HCT116 (cell line): ENCODE measurements at places on chromosomes 3 and 15. TPM values are rescaled to one million over a fixed set of nuclear protein-coding genes. Genes with fewer than 3 reads are reported as not detected.

The THRB gene
- 2.5 TPM for total RNA-seq

The MUC13 gene
- total RNA-seq, result 0.44 TPM

The AQR gene
- 30.7 TPM for total RNA-seq

The SOX2 gene
- total RNA-seq, result 0.15 TPM

The SAMD7 gene
- total RNA-seq, result not detected

- no peak overlapping the region for H3K27ac ChIP-seq
- DNase-seq, result no peak
- H3K4me3 ChIP-seq, result no peak overlapping the region
- no peaks in the 10 kb centered on the region for H3K27me3 ChIP-seq
Measured at GRCh38 chr3:36192901-36193300, 187.4 kb upstream of the STAC start.

- 0 out of 2 replicates have a peak, but pooled peaks cover 7% of the 10 kb centered on the region for H3K27me3 ChIP-seq
- H3K27ac ChIP-seq, result no peak overlapping the region
Measured at GRCh38 chr3:156433138-156433537, 121.8 kb downstream of the SSR3 start.

- no peaks in the 10 kb centered on the region for H3K27me3 ChIP-seq
- no peak overlapping the region for H3K4me3 ChIP-seq
- H3K4me1 ChIP-seq, result peaks cover 12% of the 10 kb centered on the region
Measured at GRCh38 chr3:172673210-172673679, 37.6 kb downstream of the NCEH1 start.

- H3K4me1 ChIP-seq, result no peaks in the 10 kb centered on the region
- no peaks in the 10 kb centered on the region for H3K36me3 ChIP-seq
- no peak for DNase-seq
- no peak overlapping the region for H3K27ac ChIP-seq
- peaks cover 12% of the 10 kb centered on the region for H3K27me3 ChIP-seq
- no peak overlapping the region for H3K4me3 ChIP-seq
Measured at GRCh38 chr3:66825375-66825774, 172.7 kb upstream of the KBTBD8 start.

DNA sequence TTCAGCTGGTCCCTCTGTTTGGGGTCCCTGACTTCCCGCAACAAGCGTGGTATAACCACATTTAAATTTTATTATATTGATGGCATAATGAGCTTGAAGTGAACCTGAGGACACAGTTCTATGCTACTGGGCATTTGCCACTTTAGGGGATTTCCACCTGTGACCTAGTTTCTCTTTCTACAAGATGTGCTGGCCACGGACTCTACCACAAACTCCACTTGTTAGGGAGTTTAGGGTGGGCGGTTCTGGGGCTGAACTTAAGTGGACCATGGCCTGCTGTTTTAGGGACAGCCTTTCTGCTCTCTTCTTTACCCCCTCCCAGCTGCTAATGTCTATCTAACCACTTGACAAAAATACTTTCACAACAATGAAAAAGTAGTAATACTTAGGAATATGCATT, 1199.1 kb downstream of the SI start:
- H3K4me3 ChIP-seq, result no peak overlapping the region
- no peaks in the 10 kb centered on the region for H3K27me3 ChIP-seq
- no peaks in the 10 kb centered on the region for H3K36me3 ChIP-seq
- no peak overlapping the region for H3K27ac ChIP-seq

DNA sequence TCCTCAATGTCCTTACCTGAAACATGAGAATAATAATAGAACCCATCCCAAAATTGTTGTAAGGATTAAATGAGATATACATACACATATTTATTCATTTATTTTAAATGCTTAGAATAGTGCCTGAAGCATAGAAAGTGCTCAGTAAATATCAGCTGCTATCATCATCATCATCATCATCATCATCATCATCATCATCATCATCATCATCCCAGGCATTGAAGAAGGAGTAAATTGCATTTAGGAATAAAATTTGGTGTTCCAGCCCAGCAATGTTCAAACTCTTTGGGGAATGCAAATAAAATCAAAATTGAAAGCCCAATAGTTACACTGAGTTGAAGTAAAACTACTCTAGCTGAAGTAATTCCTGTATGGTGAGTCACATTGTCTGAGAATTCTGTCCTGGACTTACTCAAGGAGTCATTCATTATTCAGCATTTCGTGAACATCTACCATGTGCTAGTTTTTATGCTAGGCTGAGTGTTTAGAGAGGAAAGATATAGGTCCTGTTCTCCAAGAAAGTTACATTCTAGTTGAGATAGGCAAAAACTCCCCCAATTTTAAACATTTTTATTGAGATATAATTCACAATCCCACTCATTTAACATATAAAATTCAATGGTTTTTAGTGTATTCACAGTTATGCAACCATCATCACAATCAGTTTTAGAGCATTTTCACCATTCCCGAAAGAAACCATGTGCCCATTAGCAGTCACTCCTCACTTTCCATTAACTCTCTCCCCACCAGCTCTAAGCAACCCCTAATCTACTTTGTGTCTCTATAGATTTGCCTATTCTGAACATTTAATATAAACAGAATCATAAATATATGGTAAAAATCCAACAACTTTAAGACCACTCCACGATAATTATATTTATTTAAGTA, 107.2 kb downstream of the FRMD5 start:
- H3K27ac ChIP-seq, result no peak overlapping the region; the same call in 1 of the 2 replicates
- H3K4me1 ChIP-seq, result peaks cover 53% of the 10 kb centered on the region
- DNase-seq, result peak; percentile 33
- H3K36me3 ChIP-seq, result no peaks in the 10 kb centered on the region
- H3K27me3 ChIP-seq, result no peaks in the 10 kb centered on the region
- no peak overlapping the region for H3K4me3 ChIP-seq

- DNase-seq, result no peak
- H3K27me3 ChIP-seq, result no peaks in the 10 kb centered on the region
- H3K4me3 ChIP-seq, result peak overlapping the region; percentile 63
- H3K4me1 ChIP-seq, result peaks cover 52% of the 10 kb centered on the region
- H3K36me3 ChIP-seq, result no peaks in the 10 kb centered on the region
Measured at GRCh38 chr15:41494190-41494921, 682 bp downstream of the ITPKA start.

DNA sequence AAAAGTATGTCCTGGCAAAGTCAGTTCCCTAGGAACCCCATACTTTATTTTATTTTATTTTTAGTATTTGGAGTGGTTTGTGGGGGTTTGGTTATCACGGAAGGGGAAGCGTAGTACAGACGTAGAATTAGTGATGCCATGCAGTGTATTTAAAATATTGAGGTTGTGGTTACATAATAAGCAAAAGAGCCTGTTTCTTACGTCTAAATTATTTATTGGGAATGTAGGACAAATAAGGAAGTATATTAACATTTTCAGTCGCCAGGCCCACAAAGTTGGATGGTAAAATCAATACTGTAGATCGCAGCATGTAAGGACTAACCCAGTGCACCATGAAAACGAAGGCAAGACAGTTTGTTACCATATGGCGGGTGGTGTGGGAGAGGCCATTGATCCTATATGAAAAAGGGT, 558 bp downstream of the DTWD1 start:
- no peak for DNase-seq
- no peaks in the 10 kb centered on the region for H3K27me3 ChIP-seq
- H3K36me3 ChIP-seq, result peaks cover 28% of the 10 kb centered on the region
- H3K4me3 ChIP-seq, result peak overlapping the region; percentile 63

DNA sequence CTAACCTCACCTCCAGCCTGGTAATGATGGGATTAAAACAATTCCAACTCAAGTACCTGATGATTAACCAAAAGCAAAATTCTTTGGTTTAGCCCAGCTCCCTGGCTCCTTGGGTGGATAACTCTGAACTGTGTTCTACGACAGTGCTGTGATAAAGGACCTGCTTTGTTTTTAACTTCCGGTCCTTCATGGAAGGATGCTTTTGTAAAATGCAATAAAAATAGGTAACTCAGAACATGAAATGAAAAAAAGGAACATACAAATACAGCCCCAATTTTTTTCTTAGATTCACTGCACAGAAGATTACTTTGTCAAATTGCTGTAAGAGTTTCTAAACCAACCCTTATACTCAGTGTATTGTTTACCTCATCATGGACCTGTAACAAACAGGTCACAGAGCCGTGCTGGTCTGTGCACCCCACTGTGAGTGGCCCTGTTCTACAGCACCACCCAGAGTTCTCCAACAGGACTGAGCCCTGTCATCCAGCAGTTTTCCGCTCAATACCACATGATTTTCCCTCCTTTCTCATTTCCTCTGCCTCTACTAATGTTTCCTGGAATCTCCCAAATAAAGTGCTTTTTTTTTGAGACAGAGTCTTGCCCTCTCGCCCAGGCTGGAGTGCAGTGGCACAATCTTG, 4.9 kb upstream of the PCYT1A start:
- no peaks in the 10 kb centered on the region for H3K36me3 ChIP-seq
- no peaks in the 10 kb centered on the region for H3K27me3 ChIP-seq
- no peak overlapping the region for H3K27ac ChIP-seq
- no peak overlapping the region for H3K4me3 ChIP-seq

DNA sequence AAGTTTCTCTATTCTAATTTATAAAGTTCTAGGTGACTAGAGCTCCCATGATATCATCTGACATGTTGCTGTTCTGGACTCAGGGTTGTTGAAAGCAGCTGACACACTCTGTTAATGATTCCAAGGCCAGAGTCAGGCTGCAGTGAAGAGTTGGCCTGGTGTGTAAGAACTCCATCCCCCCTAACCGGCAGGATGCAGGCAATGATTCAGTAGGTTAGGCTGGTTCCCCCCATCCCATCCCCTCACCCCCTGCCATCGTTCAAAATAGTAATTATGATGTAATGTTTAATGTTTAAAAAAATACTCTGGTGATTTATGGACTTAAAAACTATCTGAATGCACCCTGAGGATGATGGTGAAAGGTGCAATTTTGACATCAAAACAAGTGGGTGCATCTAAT, 4.6 kb upstream of the TRIM71 start:
- no peak overlapping the region for H3K4me3 ChIP-seq
- no peak for DNase-seq
- H3K36me3 ChIP-seq, result no peaks in the 10 kb centered on the region
- no peaks in the 10 kb centered on the region for H3K4me1 ChIP-seq

GRCh38 chr3:12308517-12308916, 19.6 kb downstream of the PPARG start:
- H3K27me3 ChIP-seq, result no peaks in the 10 kb centered on the region
- H3K27ac ChIP-seq, result peak overlapping the region; percentile 82; the same call in 1 of the 2 replicates
- peak overlapping the region; percentile 30 for H3K4me3 ChIP-seq
- H3K36me3 ChIP-seq, result no peaks in the 10 kb centered on the region

DNA sequence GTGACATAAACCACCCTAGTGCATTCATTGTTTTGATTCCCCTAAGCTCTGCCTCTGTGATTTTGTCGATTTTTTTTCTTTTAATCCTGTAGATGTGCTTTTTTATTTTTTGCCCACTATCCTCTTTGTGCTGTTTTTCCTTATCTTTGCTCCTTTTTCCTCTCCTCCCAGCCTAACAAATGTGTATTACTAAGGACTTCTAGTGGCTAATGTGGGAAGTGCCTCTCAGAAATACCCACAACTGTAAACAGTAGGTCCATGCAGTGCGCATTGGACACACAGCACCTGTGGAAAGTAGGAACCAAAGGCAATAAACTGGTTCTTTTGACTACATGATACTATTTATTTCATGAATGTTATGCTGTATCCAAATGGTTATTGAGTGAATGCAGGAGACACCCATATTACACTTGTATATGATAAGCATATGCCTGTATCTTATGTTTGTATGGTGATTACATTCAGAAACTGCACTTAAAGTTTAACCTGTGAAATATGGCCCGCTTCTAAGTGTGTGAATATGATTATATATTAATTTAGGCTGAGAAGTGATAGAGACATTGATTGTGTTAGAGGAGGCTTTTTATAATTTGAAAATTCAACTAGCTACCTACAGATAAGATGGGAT, 147.8 kb downstream of the PLCL2 start:
- H3K4me3 ChIP-seq, result no peak overlapping the region
- no peaks in the 10 kb centered on the region for H3K4me1 ChIP-seq
- H3K36me3 ChIP-seq, result no peaks in the 10 kb centered on the region
- H3K27ac ChIP-seq, result no peak overlapping the region
- no peaks in the 10 kb centered on the region for H3K27me3 ChIP-seq

GRCh38 chr15:25250906-25251622, 187.8 kb downstream of the UBE3A start:
- H3K4me3 ChIP-seq, result no peak overlapping the region
- no peaks in the 10 kb centered on the region for H3K4me1 ChIP-seq
- no peaks in the 10 kb centered on the region for H3K27me3 ChIP-seq
- H3K27ac ChIP-seq, result no peak overlapping the region

GRCh38 chr3:29747991-29748390, 467.1 kb downstream of the RBMS3 start:
- H3K4me3 ChIP-seq, result no peak overlapping the region
- H3K36me3 ChIP-seq, result no peaks in the 10 kb centered on the region
- no peak overlapping the region for H3K27ac ChIP-seq
- H3K4me1 ChIP-seq, result no peaks in the 10 kb centered on the region
- H3K27me3 ChIP-seq, result peaks cover under 1% of the 10 kb centered on the region; the same call in 1 of the 2 replicates

DNA sequence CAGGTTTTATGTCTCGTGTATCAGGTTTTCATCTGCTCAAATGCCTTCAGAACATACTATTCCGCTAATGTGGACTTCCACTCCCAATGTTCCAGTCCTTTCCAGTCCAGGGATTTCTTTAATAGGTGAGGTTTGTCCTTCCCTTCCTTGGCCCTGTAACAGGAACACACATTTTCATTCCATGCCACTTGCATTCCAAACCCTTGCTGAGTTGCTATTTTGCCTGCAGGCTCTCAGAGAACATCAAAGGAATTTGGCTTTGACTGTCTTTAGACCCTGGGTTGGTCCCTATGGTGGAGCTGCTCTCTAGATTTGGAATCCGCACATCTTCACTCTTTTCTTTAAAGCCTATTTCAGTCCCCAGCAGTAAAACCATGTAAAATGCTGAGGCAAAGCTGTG, 12.3 kb upstream of the ALCAM start:
- H3K27ac ChIP-seq, result no peak overlapping the region
- H3K4me3 ChIP-seq, result no peak overlapping the region
- no peak for DNase-seq
- H3K4me1 ChIP-seq, result peaks cover 3% of the 10 kb centered on the region
- no peaks in the 10 kb centered on the region for H3K27me3 ChIP-seq

DNA sequence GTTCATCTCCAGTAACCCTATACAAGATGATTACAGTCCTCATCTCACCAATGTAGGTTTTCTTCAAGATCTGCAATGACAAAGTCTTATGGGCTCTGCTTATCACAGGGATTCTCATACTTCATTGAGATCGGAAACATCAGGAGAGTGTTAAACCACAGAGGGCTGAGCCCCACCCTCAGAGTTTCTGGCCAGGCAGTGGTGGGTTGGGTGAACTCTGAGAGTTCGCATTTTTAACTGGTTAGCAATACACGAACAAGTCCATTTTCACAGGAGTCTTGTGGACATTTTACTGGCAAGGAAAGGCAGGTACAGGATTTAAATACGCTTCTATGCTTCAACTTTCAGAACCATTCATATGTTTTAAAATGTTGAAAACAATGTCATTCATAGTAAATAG, 366.7 kb upstream of the ROBO2 start:
- H3K4me3 ChIP-seq, result no peak overlapping the region
- no peak overlapping the region for H3K27ac ChIP-seq
- no peaks in the 10 kb centered on the region for H3K4me1 ChIP-seq
- no peak for DNase-seq
